ENCODE measurements at places on chromosomes 3 and 15. TPM values are rescaled to one million over a fixed set of nuclear protein-coding genes. Genes with fewer than 3 reads are reported as not detected.

The SI gene
- polyA plus RNA-seq, result not detected

The ZBED2 gene
- 120 TPM for polyA plus RNA-seq

The CCR9 gene
- not detected for polyA plus RNA-seq

The HYAL3 gene
- 15.6 TPM for polyA plus RNA-seq

The GOLGA6L10 gene
- 0.36 TPM for polyA plus RNA-seq

The KLHL40 gene
- not detected for polyA plus RNA-seq

- no peaks in the 10 kb centered on the region for H3K27me3 ChIP-seq
- no peak for DNase-seq
- no peaks in the 10 kb centered on the region for H3K36me3 ChIP-seq
- no peak overlapping the region for H3K27ac ChIP-seq
These were observed 185.8 kb upstream of the PRICKLE2 start for GRCh38 chr3:64411101-64411500.

DNA sequence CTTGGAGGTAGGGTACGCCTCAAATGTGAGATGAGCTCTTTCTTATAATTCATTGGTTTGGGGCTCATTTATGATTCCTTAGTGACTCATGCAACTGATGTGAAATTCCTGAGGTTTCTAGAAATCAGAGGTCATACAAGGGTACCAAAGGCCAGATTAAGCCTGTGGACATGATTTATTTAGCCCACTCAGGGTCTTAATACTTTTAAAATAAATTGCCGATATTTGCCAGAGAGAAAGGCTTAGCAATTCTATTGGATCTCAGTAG lies 289.0 kb downstream of the NEK10 start:
- no peak overlapping the region for H3K4me3 ChIP-seq
- no peaks in the 10 kb centered on the region for H3K4me1 ChIP-seq
- no peaks in the 10 kb centered on the region for H3K36me3 ChIP-seq
- DNase-seq, result no peak
- no peaks in the 10 kb centered on the region for H3K27me3 ChIP-seq
- no peak overlapping the region for H3K27ac ChIP-seq

DNA sequence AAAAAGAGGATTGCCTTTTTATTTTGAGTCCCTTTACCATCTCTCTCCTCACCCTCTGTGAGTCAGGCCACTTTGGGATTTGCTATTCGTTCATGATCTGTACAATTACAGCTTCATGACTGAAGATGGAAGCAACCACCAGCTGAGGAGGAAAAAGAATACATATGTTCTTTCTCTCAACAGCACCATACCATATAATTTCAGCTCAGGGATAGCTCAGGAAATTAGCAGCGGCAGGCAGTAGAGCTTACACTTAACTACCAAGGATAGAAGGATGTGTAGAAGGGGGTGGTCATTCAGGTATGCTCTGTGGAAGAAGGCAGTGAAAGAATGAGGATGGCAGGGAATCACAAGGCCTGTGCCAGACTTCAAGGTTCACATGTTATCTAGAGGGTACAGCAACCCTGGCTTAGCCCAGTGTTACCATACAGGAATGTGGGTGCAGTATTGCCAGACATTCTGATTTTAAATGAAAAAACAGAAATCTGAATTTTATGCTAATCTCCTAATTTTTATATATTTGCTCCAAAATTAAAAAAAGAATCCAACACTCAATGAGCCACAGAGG lies 17.9 kb downstream of the PLS1 start:
- H3K4me3 ChIP-seq, result no peak overlapping the region
- peaks cover 14% of the 10 kb centered on the region for H3K4me1 ChIP-seq
- no peaks in the 10 kb centered on the region for H3K36me3 ChIP-seq
- H3K27me3 ChIP-seq, result no peaks in the 10 kb centered on the region
- DNase-seq, result no peak

GRCh38 chr15:51298620-51299019 lies 39.8 kb downstream of the CYP19A1 start:
- H3K4me3 ChIP-seq, result no peak overlapping the region
- peaks cover 10% of the 10 kb centered on the region for H3K27me3 ChIP-seq
- no peaks in the 10 kb centered on the region for H3K4me1 ChIP-seq

- DNase-seq, result no peak
- H3K4me1 ChIP-seq, result peaks cover 43% of the 10 kb centered on the region
- peak overlapping the region; percentile 28 for H3K4me3 ChIP-seq
- no peaks in the 10 kb centered on the region for H3K27me3 ChIP-seq
- H3K27ac ChIP-seq, result peak overlapping the region; percentile 96
These were observed 40.8 kb upstream of the CD47 start for GRCh38 chr3:108131475-108132134.

DNA sequence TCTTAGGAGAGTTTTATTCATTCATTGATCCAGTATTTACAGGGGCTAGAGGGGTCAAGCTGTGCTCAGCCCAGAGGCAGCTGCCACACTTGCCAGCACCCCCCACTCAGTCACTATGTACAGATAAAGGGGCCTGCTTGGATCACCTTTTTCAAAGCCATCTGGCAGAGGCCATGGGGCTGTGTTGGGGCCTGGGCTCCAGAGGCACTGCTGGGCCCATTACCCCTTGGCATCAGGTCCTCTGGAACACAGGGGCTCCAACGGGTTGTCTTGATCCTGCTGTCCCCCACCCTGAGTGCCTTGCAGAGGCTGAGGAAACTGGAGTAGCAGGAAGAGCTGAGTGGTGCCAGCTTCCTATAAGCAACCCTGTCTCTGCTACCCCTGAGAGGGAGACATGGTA lies 43.9 kb downstream of the SEMA3G start:
- no peak overlapping the region for H3K27ac ChIP-seq
- H3K27me3 ChIP-seq, result no peaks in the 10 kb centered on the region
- H3K4me3 ChIP-seq, result no peak overlapping the region
- peaks cover 30% of the 10 kb centered on the region for H3K4me1 ChIP-seq
- no peak for DNase-seq

DNA sequence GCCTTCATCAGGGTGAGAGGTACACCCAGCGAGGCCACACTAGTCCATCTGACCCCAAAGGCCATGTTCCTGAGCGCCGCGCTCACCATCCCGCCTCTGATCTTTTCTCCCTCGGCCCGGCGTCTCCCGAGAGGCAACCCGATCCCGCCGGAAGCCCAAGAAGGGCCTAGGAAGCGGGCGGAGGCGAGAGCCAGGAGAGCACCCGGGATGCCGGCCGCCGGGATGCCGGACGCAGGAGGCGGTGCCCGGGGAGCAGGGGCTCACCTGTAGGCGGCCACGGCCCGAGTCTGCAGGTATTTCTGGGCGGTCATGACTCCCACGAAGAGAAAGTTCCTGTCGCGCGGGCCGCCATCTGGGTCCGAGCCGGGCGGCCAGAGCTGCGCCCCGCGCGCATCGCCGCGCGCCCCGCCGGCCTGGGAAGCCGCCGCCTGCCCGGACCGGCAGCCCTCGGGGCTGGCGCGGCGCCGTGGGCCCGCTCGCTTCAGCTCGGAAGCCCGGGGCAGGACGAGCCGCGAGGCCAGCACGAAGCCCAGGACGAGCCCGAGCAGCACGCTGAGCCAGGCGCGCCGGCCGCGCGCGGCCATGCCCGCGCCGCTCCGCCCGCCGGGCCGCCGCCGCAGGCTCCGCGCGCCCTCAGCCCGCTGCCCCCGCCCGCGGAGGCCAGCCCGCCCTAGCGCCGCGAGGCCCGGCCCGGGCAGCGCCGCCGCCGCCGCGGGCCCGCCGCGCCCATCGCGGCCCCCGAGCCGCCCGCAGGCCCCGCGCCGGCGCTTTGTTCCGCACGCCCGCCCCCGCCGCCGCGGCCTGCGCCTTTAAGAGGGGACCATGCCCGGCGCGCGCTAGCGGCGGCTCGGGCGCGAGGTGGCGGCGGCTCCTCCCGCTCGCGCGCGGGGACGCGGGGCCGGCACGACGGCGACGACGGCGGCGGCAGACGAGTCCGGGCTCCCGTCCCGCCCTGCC lies 697 bp downstream of the CHSY1 start:
- H3K27me3 ChIP-seq, result no peaks in the 10 kb centered on the region
- H3K27ac ChIP-seq, result peak overlapping the region; percentile 67
- H3K4me1 ChIP-seq, result peaks cover 28% of the 10 kb centered on the region
- no peak for DNase-seq
- H3K36me3 ChIP-seq, result no peaks in the 10 kb centered on the region
- peak overlapping the region; percentile 75 for H3K4me3 ChIP-seq

DNA sequence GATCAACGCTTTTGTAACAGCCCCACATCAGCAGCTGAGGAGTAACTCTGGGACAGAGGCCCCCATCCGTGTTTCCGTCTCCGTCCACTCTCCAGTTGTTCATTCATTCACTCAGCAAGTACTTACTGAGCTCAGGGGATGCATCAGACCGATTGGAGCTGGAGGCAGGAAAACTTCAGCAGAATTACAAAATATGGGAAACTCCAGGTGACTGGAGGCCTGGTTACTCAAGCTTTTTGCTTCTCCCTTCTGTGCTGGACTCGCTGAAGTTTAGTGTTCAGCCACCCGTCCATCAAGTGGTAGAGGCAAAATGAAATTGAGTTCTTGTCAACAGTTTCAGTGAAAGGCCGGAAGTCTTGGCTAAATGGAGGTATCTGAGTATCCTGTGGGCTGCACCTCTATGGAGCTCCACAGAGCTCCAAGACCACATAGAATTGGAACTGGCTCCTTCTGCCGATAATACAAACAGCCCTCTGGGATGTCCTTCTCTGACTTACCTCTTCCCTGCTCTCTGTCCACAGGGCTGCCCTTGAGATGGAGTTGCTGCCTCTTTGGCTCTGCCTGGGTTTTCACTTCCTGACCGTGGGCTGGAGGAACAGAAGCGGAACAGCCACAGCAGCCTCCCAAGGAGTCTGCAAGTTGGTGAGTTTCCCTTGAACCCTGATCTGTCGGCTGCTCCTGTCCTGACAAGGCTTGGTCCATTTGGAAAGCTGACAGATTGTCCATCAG lies 14.7 kb downstream of the NRROS start:
- no peaks in the 10 kb centered on the region for H3K36me3 ChIP-seq
- DNase-seq, result no peak
- no peak overlapping the region for H3K27ac ChIP-seq

DNA sequence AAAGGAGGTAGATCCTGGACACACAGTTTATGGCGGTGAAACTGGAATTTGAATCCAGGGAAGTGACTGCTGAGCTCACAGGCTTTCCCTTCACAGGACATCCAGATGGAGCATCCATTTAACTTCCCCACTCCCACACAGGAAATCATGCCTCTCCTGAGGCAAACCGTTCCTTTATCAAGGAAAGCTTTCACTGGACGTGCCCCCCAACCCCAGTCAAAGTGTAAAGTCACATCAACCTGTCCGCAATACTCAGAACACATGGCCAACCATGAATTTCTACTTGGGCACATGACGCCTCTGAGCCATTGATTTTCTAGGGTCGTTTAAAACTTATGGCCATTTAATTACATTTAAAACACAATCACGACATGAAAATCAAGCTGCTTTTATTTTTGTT lies 2.9 kb downstream of the PCOLCE2 start:
- H3K4me1 ChIP-seq, result peaks cover 11% of the 10 kb centered on the region
- no peak for DNase-seq
- no peak overlapping the region for H3K4me3 ChIP-seq
- peaks cover 6% of the 10 kb centered on the region for H3K27me3 ChIP-seq
- H3K27ac ChIP-seq, result no peak overlapping the region
- H3K36me3 ChIP-seq, result no peaks in the 10 kb centered on the region

- no peak for DNase-seq
- H3K4me3 ChIP-seq, result no peak overlapping the region
- H3K36me3 ChIP-seq, result no peaks in the 10 kb centered on the region
- no peak overlapping the region for H3K27ac ChIP-seq
- H3K27me3 ChIP-seq, result no peaks in the 10 kb centered on the region
These were observed 294.3 kb downstream of the NEK10 start for GRCh38 chr3:27074914-27075313.

DNA sequence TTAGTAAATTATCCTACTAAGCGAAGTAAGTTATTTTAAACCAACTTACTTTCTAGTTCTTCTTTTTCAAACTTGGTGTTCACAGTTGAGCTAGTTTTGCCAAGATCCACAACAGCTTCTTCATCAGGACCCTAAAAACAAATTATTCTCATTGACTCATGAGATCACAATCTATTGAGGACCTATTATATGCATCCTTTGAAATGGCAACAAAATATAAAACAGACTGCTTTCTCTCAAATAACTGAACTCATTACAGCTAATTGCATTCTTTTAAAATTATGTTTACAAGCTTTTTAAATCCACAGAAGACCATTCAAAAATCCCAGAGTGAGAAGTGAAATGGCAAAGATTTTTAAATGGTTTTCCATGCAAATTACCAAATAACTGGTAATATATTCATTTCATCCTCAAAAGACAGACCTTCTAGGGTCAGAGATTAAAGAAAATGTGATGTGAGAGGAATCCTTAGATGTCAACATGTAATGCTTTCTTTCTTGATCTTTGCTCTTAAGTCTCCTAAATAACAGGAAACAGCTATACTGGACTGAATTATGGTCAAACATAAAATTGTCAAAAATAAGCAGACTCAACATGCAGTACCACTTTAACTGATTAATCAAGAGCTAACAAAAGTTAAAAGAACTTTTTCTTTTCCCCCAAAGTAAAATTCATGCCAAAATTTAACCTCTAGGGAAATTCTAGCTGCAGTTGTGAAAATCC lies 31.7 kb downstream of the SLC4A7 start:
- DNase-seq, result no peak
- H3K27ac ChIP-seq, result no peak overlapping the region
- H3K27me3 ChIP-seq, result no peaks in the 10 kb centered on the region
- H3K36me3 ChIP-seq, result peaks cover 1% of the 10 kb centered on the region
- no peak overlapping the region for H3K4me3 ChIP-seq

- no peak for DNase-seq
- H3K36me3 ChIP-seq, result no peaks in the 10 kb centered on the region
- no peaks in the 10 kb centered on the region for H3K4me1 ChIP-seq
- H3K4me3 ChIP-seq, result no peak overlapping the region
These were observed 125.0 kb downstream of the PDZRN3 start for GRCh38 chr3:73499787-73500186.

All from keratinocyte (primary cell).